Activated T-cell treated with anti-CD3 and anti-CD28 coated beads, Interleukin-2, amount 50 U/mL, for 48 hours (primary cell): ENCODE measurements at places on chromosomes 16 and 17.

- DNase-seq: peak; percentile 88
Measured at GRCh38 chr17:82781894-82782274, 30.0 kb downstream of the TBCD start.

DNA sequence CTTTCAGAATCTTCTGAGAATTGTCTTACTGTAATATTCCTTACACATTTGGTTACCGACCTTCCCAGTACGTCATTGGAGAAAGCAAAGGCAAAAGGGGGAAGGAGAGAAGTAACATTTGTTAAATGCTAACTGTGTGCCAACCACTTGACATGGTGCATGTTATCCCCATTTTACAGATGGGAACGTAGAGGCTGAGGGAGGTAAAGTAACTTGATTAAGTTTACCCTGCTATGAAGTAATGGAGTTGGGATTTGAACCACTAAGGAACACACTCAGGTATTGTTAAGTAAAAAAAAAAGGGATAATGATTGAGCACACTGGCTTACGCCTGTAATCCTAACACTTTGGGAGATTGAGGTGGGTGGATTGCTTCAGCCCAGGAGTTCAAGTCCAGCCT is 156.4 kb downstream of the PRKCA start:
- DNase-seq: no peak

- no peak for DNase-seq
Measured at GRCh38 chr17:18919963-18920362, 32.0 kb upstream of the SLC5A10 start.

DNA sequence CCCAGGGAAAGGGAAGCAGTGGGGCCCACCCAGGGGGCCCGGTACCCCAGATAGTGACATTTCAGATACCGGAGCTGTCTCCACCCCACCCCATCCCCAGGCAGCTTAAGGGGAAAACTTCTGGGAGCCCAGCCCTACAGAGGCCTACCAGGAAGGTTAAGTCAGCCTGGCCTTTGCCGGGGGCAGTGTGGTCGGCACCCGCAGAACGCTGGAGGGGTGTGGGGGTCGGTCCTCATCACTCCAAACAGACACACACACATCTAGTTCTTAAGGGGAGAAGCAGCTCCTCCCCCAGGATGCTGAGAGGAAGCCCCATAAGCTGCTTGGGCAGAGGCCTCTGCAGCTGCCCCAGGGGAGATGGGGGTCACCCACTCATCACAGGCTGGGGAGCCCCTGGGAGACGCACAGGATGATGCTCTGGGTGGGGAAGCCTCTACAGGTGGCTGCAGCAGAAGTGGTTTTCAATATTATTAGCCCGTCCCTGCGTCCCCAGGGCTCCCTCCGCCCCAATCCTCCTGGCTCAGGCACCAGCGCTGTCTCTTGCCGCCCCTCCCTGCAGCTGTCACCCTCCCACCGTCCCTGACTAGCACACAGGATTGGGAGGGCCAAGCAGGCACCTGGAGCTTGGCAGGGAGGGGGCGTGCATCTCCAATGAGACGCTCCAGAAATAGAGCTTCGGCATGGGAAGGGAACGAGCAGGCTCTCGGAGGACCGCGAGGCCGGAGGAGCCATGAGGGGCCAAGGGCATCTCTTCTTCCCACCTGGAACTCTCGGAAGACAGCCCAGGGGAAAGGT is 1.4 kb upstream of the ABR start:
- no peak for DNase-seq

GRCh38 chr17:17810084-17810894 is 26.5 kb downstream of the SREBF1 start:
- DNase-seq: no peak

DNA sequence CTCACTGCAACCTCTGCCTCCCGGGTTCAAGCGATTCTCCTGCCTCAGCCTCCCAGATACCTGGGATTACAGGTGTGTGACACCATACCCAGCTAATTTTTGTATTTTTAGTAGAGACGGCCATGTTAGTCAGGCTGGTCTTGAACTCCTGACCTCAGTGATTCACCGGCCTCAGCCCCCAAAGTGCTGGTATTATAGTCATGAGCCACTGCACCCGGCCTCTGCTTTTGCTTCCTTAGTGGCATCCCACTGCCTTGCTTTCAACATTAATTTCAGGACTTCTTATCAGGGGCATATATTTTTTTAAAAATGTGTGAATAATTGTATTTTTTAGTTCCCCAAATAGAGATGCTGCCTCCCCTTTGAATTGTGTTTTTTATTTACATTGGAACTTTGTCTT is 98.8 kb downstream of the SYCE1L start:
- no peak for DNase-seq

GRCh38 chr16:85989376-85989775 is 90.4 kb downstream of the IRF8 start:
- no peak for DNase-seq

DNA sequence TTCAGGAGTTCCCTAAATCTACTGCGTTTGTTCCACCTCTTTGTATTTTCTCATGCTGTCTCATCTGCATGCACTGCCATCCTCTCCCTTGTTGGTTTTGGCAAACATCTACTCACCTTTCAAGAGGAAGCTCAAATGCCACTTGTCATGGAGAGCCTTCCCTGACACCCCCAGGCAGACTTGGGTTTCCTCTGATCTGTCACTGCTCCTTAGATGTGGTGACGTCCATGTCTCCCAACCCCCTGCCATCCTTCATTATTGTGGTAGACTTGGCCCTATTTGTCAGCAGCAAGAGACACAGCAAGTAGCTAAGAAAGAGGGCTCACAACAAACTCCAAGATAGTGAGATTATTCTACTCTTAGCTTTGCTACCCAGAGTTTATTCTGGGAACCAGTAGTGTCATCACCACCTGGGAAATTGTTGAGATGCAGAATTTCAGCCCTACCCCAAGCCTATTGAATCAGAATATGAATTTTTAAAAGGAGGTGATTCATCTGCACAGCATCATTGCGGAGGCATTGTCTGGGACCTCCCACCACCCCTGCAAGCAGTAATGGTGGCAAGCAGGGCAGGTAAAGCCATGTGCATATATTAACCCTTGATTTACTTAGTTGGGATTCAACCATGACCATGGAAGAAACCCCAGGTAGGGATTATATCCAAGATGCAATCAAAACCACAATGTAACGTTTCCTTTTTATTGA is 248.9 kb downstream of the SHISA9 start:
- no peak for DNase-seq

DNA sequence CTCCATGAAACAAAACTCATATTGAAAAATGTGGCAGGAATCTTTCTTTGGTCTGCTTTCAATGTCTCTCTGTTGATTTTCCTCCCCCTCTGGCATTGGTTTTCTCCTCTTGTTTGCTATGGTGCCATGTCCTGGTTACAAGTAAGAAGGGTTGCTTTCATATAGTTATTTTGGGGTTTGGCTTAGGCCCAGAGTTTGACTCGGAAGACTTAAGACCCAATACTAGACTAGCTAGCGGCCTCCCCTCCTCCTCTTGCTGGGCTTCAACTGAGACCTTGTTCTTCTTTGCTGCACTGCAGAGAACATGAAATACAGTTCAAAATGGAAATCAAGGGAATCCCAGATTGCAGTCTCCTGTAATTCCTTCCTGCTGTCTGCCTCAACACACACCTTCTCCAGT is 30.0 kb upstream of the CLEC18A start:
- no peak for DNase-seq

GRCh38 chr16:65658349-65658748 is 536.5 kb upstream of the CDH11 start:
- no peak for DNase-seq

GRCh38 chr16:10878328-10878643 is 1.3 kb downstream of the CIITA start:
- DNase-seq: no peak

DNA sequence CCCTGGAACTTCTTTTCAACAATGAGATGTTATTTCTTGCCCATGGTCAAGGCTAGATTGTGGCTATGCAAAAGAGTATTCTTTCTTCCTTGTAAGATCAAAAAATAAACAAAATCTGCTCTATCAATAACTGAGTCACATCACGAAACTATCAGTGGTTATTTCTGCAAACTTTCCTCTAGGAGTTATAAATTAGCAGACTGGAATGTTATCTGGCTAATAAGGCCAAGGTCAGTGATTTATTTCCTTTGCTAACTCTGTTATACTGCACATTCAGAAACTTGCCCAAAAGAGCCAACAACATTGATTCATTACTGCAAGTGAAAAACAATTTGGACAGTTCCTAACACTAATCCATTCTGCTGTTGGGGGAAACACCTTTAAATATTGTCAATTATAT is 5.0 kb downstream of the ARL6IP1 start:
- DNase-seq: no peak

DNA sequence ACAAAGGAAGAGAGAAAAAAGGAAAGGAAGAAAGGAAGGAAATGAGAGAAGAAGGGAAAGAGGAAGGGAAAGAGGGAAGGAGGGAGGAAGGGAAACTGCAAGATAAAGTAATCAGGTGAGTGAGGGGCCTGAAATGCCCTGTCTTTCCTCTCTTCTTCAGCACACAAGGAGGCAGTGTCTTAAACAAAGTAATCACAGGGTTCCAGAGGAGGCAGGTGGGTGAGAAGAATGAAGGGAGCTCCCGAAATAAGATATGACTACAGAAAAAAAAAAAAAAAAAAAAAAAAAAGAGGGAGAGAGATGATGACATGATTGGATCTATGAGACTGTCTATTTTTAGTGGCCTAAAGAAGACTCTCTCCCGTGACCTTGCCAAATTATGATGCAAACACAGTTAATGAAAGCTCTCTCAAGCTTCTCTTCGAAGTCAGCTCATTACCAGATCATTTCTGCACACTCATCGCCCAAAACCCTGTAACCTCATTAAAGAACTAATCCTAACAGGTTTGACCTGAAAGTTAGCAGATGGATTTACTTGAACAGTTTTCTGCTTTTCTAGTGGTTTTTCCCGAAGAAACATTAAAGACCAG is 53.6 kb downstream of the CDH11 start:
- no peak for DNase-seq
